ENCODE measurements at places on chromosomes 7 and 10. TPM values are rescaled to one million over a fixed set of nuclear protein-coding genes. Genes with fewer than 3 reads are reported as not detected.

DNA sequence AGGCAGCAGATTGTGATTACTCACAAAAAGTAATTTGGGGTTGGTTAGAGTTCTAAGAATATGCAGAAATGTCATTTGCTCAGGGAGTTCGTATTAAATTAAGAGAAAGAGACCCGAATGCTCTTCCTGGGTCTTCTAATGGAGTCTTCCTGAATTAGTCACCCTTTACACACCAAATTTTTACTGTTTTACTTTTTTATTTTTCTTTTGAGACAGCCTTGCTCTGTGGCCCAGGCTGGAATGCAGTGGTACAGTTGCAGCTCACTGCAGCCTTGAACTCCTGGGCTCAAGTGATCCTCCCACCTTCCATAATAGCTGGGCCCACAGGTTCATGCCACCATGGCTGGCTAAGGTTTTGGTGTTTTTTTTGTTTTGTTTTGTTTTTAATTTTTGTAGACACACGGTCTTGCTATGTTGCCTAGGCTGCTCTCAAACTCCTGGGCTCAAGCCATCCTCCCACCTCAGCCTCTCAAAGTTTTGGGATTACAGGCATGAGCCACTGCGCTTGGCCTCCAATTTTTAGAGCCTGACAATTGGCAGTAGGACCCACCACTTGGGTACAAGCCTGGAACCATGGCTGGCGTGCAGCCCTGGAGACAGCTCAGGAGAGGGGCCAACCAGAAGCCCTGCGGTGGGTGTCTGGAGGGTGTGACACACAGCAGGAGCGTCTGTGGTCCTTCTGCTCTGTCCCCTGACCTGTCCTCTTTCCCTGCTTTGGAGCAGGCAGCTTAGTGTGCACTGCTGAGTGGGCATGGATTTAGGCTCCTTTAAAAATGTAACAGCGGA, 16.4 kb upstream of the BHLHA15 start:
- DNase-seq = no peak

Gene AMZ1
- total RNA-seq = 0.57 TPM

Gene CCDC172
- total RNA-seq = not detected

Gene COL1A2
- 961 TPM for total RNA-seq

Gene AGFG2
- 24.0 TPM for total RNA-seq

DNA sequence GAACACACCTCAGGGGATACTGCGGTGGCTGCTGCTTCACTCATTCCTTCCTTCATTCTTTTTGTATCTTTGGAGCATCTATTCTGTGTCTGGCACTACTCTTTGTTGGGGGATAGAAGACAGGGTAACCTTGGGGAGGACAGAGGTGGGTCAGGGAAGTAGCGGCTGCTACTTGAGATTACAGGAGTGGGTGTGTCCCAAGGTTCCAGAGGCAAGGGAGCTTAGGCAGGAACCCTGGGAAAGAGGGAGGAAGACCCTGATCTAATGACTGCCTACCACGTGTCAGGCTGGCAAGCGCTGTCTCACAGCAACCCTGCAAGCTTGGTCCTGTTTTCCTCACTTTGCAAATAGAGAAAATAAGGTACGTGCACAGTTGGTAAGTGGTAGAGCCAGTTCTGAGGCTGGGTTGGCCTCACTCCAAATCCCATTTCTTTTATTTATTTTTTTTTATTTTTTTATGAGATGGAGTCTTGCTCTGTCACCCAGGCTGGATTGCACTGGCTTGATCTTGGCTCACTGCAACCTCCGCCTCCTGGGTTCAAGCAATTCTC, 985.9 kb upstream of the ZNF722 start:
- DNase-seq = no peak

GRCh38 chr7:150339409-150339809, 2.0 kb downstream of the RARRES2 start:
- DNase-seq = peak; percentile 55

- DNase-seq = peak; percentile 71
Measured at GRCh38 chr7:46654546-46655443, 733.7 kb upstream of the IGFBP3 start.

Gene C10orf143
- total RNA-seq = not detected

Gene EPHA1
- 0.20 TPM for total RNA-seq

Gene KCNIP2
- total RNA-seq = 0.07 TPM

Gene MKI67
- total RNA-seq = 85.4 TPM

Gene ELN
- 26.2 TPM for total RNA-seq

Gene PON1
- not detected for total RNA-seq

DNA sequence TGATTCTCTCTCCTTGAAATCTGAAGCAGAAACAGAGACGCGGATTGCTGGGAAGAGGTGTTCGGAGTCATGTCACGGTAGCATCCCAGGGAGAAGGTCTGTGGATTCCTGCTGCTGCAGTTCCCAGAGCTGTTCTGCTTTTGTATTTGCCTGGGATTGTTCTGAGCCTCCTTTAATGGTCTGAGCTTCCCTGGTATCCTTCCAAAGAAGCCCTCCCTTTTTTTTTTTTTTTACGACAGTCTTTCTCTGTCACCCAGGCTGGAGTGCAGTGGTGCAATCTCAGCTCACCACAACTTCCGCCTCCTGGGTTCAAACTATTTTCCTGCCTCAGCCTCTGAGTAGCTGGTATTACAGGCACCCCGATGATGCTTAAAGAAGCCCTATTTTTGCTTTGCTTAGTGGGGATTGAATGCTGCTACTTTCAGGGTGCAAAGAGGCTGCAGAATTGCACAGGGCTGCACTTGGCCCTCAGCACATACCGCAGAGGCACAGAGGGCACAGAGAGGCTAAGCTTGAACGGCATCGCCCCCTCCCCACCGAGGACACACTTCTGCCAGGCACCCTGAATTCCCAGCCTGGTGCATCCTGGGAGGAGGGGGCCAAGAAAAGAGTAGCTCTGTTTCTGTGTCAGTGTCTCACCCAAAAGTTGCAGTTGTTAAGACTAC, 208.6 kb upstream of the GALNT17 start:
- peak; percentile 14 for DNase-seq

GRCh38 chr7:112665709-112666108, 124.5 kb downstream of the TMEM168 start:
- DNase-seq = no peak

- no peak for DNase-seq
Measured at GRCh38 chr10:98861962-98862361, 373.7 kb downstream of the HPSE2 start.

- DNase-seq = no peak
Measured at GRCh38 chr10:72340510-72341261, 14.0 kb downstream of the DNAJB12 start.

Gene ABCB1
- total RNA-seq = 5.6 TPM

GRCh38 chr7:54477083-54477482, 65.1 kb upstream of the VSTM2A start:
- DNase-seq = no peak

DNA sequence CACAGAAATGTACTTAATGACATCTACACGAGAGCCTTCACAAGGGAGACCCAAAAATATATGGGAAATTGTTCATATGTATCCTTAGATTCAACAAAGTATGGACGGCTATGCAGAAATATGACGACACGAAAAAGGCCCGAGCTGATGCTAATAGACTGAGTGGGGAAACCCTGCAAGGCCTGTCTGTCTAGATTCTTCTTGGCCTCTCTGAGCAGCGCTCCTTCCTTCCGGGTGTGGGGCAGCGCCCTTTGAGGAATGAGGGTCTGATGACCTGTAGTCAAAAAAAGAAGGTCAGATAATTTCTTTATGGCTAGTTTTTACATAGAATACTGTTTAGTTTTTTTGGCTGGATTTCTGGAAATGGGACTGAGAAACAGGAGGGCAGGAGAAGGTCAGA, 192.8 kb upstream of the AKR1E2 start:
- no peak for DNase-seq

GRCh38 chr7:26584987-26585665, 279.3 kb downstream of the SKAP2 start:
- no peak for DNase-seq

GRCh38 chr7:2920956-2921652, 77.0 kb upstream of the GNA12 start:
- peak; percentile 30 for DNase-seq

GRCh38 chr10:82041018-82041417, 166.0 kb downstream of the NRG3 start:
- DNase-seq = no peak

DNA sequence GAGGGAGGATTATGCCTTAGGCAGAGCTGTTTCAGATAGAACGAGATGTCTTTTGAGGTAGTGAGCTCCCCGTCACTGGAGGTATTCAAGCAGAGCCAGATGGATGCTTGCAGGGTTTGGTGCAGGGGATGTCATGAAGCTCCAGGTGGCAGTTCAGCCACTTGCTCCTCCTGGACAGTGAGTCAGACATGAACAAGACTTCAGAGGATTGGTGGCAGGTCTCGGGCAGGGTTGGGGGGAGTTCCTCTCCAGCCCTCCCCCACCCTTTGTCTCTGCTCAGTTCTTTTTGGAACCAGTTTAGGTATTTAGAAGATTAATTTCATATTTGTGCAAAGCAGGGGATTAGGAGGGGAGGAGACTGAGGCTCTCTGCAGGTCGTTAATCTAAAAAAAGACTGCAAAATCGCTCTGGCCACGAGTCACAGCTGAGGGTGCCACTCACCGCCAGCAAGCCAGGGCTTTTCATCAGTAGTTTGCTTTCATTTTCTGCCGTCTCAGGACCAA, 21.5 kb upstream of the MYL10 start:
- DNase-seq = no peak

GRCh38 chr10:64896582-64896981, 1375.4 kb downstream of the REEP3 start:
- no peak for DNase-seq

GRCh38 chr10:28717656-28718201, 40.4 kb downstream of the BAMBI start:
- DNase-seq = no peak

DNA sequence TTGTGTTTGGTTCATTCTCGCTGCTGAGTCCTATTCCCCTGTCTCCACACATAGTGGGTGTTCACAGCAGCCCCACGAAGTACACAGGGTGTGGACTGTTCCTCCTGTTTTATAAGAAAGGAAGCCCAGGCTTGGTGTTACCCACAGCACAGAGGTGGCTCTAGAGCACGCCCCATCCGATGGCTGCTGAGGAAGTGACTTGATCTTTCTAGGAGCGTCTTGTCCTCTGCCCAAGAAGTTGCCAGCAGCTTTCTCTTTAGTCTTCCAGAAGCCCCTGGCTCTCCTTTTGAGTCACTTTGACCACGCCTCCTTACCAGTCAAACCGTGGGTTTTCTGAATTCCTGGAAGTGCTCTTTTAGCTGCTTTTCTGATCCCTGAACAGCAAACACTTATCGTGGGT, 94.0 kb downstream of the GRK5 start:
- DNase-seq = peak; percentile 43

DNA sequence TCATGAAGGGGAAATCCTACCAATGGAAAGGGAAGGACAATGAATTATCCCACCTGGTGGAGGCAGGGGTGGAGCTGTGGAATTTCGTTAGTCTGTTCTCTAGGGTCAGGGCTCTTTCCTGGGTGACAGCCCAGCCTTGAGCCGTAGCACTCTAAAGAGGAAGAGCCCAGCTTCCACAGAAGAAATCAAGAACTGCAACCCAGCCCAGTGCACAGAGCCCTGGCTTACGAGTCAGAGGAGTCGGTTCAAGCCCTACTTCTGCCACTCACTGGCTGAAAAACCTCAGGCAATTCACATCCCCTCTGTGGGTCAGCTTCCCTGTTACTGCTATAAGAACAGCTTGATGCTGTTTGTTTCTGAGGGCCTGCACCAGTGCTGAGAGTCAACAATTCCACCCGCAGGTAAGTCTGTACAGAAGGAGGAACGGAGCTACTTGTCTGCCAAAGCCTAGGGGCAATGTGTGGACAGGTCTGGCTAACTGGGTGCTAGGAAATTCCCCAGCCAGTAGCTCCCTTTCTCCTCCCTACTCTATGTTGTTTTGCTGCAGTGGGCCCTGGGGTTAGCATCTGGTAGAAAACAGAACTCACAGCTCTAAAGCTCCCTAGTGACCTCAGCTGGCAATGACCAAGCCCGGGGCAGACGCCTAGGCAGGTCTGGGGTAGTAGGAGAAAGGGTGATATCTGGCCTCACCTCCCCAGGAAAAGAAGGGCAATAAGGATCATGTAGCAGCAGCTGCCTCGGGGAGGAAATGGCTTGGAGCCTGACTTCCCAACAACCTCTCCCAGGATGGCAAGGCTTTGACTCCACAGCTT, 3.3 kb downstream of the AVPI1 start:
- DNase-seq = peak; percentile 70

GRCh38 chr10:61792097-61792716, 109.3 kb upstream of the ARID5B start:
- DNase-seq = no peak

GRCh38 chr7:37635346-37635745, 48.2 kb upstream of the GPR141 start:
- no peak for DNase-seq

GRCh38 chr7:96998333-96998732, 7.0 kb upstream of the DLX6 start:
- no peak for DNase-seq

Gene MPP7
- total RNA-seq = 0.94 TPM

DNA sequence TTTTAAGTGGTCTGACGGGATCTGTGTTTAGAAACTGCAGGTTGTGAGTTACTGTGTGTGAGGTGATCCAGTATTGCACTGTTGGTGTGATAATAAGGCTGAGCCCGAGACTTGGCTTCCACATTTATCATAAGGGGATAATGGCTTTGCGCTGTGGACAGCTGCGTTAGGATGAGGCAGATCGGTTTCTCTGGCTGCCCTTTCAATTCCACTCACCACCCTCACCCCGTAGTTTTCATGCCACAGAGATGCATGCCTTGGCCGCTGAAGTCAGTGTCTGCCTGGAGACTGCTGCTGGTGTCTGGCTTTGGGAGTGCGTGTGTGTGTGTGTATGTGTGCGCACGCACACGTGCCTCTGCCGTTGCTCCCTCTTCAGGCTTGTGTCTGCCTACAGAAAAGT, 273.0 kb downstream of the CCDC3 start:
- no peak for DNase-seq

DNA sequence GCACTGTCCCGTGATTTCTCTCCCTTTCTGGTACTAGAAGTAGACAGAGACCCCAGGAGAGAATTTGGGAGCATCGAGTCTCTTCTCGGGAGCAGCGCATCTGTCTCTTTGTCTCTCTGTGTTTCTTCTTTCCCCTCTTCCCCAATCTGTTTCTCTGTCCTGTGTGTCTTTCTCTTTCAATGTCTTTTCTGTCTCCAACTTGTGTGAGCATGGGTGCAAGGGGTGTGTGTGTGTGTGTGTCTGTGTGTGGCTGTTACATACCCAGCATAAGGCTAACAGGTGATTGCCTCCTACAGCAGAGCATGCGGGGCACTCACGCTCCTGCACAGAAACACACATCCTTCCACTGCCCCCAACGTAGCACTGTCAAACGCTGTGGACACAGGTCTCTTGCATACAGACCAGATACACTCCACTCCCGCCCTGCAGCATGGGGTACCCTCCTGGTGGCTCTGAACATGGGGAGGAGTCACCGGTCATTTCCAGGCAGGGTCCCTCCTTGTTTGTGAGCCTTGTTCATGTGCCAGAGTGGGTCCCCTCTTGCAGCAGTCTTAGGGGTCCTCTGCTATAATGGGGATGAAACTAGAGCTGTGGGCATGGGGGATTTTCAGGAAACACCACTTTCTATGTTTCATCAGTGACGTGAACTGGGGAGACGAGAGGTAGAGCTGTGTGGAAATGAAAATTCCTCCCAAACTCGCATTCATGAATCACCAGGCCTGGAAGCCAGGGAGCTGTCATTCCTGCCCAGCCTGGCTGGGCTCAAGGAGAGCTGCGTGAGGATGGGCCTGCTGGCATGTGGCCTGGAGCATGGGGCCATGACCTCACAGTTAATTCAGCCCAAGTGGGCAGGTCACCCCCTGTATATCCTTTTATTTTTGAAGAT, 980 bp downstream of the ADAMTS14 start:
- peak; percentile 90 for DNase-seq

Gene PTN
- total RNA-seq = 114 TPM
